ENCODE measurements at places on chromosomes 6 and 20.

DNA sequence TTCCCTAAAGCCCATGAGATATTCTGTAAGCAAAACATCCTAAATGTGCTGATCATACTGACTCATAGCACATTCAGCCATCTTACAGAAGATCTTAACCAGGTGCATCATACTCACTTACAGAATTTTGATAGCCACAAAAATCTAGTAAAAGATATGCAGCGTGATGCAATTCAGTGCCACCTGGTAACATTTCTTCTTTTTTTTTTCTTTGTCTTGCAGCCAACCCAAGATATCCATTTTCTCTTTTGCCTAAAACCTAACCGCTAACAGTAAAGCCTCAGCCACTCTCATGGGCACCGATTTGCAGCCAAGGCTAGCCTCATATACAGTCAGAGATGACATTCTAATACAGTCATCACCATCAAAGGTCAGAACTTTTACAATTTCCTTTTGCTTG is 293.3 kb downstream of the HACE1 start:
- DNase-seq, result no peak

DNA sequence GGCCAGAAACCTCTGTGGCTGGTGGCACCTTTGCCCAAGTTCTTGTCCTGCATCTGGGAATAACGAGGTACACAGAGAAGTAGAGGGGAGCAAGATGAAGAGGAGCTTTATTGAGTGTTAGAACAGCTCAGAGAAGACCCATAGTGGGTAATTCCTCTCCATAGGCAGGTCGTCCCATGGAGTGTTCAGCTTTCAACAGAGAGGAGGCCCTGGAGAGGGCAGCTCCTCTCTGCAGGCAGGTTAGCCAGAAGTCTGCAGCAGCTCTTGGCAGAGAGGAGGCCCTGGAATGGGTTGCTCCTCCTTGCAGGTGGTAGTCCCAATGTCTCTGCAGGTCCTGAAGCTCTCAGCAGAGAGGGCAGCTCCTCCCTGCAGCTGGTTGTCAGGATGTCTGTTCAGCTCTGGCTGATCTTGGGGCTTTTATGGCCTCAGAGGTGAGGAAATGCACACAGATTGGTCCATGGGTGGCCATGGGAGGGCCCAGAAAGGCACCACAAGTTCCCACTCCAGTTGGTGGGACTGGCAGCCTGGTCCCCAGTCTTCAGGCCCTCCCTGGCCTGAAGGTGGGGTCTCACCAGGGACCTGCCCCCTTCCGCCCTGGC is 89.0 kb downstream of the IPCEF1 start:
- DNase-seq, result no peak

DNA sequence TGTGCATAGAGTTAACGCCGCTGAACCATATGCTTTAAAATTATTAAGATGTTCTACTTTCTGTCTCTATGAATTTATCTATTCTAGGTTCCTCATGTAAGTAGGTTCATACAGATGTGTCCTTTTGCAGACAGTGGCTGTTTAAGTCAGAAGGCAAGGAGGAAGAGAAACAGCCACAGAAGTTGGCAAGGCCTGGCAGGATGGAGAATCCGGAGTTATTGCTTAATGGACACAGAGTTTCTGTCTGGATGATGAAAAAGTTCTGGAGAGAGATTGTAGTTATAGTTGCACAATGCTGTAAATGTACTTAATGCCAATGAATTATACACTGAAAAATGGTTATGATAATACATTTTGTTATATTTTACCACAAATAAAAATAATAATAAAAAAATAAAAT is 283.6 kb upstream of the CNR1 start:
- no peak for DNase-seq

- no peak for DNase-seq
Measured at GRCh38 chr6:56250266-56250665, 2.9 kb upstream of the COL21A1 start.

DNA sequence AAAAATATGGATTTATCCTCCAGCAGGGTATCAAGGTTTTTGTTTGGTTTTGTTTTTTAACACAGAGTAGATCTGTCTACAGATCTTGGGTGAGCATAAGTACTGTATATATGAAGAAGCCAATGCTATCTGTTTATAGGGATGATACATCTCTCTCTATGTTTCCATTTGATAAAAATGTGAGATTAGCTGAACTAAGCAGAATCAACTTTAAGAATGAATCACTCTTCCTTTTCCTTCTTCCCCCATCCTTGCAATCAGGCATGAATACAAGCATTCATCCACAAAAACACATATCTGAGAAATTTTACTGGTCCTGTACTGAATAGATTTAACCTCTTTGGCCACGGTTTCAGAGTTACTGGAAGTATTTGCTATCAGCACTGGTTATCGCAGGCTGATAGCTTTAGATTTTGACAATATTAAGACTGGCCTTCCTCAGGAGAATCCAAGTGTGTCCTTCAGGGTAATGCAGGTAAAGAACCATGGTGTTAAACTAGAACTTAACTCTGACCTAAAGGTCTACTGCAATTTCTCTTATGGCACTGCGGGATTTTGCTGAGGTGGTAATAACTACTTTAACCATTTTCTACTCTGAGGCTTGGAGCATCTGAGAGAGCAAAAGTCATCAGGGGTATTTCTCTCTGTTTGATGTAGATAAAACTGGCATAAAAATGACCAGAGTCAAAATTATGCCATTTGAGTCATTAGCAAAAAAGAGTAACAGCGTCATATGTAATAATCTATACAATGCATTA is 1.5 kb downstream of the SNAP25 start:
- DNase-seq, result no peak

- no peak for DNase-seq
Measured at GRCh38 chr6:15907914-15908518, 220.9 kb upstream of the MYLIP start.

DNA sequence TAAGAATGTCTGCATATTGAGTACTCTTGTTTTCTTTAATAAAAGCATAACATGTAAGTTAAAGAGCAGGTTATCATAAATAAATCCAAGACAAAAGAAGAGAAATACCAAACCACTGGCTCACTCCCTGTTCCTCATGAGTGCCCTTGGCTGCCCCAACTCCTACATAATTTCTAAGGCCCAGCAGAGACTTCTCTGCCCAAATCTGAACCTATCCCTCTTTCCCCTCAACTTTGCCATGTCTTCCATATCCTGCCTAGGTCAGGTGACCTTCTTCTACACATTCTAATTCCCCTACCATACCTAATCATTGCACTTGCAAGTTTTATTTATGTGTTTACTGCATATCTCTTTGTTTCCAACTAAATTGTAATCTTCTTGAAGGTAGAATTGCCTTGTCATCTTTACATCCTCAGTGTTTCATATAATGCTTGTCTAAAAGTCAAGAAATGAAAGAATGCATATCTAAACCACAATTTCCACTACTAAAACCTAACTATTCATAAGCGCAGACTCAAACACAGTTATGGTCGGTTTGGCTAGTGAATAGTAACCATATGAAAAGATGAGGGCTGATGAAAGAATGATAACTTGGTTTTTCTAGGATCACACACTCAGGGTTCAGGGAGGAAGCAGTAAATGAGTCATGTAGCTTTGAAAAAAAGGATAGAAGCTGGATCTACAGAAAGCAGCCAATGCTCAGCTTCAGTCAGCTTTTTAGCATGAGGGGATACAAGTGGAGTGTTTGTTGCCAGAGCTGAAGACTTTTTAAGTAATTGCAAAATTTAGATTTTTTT is 53.3 kb upstream of the EYA4 start:
- no peak for DNase-seq

DNA sequence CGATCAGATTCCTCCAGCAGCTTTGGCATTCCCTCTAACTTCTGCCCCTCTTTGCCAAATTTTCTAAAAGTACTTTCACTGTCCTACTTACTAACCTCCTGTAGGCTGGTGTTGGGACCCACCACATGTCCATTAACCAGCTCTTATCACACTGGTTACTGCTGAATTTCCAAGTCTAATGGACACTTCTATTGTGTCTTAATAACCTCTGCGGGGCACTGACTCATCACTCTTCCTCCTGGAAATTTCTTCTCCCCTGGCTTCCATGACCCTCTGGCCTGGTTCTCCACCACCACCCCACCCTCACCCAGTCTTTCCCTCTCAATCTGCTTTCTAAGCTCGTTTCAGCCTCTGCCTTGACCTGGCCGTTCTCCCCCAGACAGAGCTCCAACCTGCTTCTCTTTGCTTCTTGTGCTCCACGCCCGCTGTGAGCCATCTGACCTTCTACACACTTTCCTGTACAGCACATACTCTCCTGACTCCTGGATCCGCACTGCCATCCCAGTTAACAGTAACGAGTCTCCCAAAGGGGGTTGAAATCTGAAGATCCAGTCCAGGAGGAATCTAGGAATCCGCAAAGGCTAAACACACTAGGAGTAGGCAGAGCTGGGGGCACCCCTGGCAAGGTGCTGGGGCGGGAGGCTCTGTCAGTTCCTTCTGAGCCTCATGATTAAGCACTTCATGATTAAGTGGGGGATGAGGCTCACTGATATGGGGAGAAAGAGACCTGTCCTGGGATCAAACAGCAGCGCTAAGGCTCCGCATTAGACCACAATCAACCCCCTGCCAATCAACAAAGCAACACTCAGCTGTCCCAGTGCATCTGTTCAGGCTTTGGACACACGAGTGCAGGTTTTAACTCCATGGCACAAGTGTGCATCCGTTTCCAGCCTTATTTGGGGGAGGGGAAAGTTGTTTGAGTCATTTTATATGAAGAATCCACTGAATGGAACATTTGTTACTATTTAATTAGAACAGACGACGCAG is 146.3 kb downstream of the LY86 start:
- no peak for DNase-seq

Measured in effector CD8-positive, alpha-beta T cell (primary cell).